ENCODE measurements at places on chromosomes 16 and 17.

DNA sequence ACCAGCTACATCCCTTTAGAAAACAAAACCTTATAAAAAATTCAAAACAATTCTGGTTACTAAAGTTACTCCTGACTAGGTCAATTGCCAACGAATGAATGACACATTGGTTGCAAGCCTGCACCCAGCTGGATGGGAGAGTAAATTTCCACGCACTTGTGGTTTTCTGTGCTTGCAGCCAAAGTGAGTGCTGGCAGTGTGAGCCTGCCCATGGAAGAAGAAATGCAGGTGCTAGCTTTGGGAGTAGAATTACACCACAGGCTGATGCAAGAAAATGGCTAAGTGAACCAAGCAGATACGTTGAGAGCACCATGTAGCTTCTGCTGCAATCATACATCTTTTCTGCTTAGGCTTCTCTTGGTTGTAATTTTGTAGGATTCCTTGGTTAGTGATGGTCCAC, 74.6 kb downstream of the SYCE1L start:
- no peak for DNase-seq

- DNase-seq: peak; percentile 39
Measured at GRCh38 chr17:75077496-75078283, 10.1 kb upstream of the SLC16A5 start.

DNA sequence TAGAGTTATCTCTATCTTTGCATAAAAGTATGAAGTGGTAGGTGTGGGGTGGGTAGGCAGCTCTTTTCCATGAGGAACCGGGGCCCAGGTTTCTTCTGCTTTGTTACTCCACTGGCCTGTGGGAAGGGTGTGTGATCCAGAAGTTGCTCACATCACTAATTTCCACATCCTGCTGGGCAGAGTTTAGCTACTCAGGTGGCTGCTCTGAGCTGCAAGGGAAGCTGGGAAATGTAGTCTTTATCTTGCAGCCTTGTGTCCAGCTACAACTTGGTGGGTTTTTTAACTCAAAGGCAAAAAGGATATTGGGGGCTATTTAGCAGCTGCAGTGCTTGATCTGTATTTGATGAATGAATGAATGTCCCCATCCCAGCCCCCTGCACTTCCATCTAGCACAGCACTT, 335.3 kb downstream of the SNX29 start:
- no peak for DNase-seq

DNA sequence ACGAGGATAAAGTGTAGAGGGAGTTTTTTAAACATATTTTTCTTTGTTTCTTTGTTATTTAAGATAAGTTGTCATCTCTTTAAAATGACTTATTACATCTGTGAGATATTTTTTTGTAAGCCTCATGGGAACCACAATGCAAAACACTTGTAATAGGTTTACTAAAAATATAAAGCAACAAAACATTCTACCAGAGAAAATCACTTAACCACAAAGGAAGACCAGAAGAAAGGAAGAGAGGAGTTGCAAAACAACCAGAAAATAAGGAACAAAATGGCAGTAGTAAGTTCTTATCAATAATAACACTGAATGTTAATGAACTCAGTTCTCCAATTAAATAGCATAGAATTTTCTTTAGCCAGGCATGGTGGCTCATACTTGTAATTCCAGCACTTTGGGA, 22.9 kb downstream of the DHRS7B start:
- no peak for DNase-seq

DNA sequence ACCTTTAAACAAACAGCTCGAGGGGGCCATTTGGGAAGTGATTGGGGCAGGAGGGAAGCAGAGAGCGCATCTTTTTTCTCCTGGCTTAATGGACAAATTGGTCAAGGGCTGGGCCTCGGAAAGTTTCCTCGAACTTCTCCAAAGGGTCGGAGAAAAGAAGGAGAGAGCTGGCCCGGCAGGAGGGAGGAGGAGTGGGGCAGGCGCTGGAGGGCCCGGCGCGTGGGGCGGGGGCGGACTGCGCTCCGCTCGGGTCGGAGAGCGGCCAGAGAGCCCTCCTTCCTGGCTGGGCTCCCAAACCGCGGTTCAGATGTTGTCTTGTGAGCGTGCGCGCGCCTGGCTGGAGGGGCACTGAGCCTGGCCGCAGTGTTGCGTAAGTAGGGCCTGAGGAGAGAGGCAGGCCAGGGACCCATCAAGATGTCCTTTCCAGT, 1.2 kb downstream of the MMP2 start:
- no peak for DNase-seq

DNA sequence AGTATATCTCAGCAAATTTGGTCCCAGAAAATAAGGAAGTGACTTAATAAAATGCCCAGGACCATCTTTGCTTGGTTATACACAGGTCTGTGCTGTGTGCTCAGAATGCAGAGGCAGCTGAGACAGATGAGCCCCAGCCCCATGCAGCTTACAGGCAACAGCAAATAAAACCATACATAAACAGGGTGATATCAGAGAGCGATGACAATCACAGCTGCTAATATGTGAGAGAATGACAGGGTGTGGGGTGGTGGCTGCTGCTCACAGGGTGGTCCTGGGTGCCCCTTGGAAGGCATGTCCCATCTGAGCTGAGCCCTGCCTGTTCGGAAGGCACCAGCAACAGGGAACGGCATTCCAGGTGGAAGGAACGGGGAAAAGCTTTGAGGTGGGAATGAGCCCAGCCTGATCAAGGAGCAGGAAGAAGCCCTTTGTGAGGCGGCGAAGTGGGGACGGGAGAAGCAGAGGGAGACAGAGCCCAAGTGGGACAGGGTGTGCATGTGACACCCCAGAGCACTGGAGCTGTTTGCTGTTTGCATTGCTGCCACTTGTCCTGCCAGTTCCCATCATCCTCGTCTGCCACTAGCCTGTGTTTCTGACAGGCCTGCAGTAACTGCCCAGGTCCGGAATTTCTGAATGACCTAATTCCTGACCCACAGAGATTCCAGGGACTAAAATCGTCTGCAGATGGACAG, 150.5 kb downstream of the KATNIP start:
- no peak for DNase-seq

GRCh38 chr16:85117418-85117817, 5.1 kb upstream of the CIBAR2 start:
- no peak for DNase-seq

DNA sequence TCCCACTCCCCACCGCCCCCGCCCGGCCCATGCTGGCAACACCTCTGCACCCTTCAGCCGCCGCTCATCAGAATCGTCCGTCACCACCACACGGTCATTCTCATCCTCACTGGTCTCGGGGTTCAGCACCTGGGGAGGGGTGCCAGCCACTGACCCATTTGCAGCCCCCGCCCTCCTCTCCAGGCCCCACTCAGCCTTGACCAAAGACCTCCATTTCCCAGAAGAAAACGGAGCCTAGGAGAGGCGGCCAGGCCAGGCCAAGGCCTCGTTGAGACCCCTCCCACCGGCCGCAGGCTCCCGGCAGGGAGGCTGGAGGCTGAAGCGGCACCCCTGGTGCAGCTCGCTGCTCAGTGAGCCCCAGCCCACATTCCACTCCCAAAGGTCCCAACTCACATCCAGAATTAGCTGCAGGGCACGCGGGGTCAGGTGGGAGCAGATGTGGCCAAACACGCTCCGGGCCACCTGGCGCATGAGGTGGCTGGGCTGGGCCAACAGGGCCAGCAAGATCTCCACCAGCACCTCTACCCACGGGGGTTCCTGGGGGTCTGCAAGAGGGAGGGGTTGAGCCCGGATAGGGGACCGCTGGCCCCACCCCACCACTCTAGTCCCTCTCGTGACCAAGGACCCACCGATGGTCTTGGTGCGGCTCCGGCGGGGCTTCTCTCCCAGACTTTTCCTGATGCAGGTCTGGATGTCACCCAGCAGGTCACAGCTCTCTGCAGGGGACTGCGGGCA, 9.8 kb downstream of the MYBBP1A start:
- DNase-seq: no peak

Data from stimulated activated CD4-positive, alpha-beta T cell treated with anti-CD3 and anti-CD28 coated beads, TNF-alpha, amount 100 ng/mL, for 1 hour (primary cell).